Activated naive CD4-positive, alpha-beta T cell treated with anti-CD3 and anti-CD28 coated beads for 36 hours (primary cell): ENCODE measurements at places on chromosomes 7 and 10. TPM values are rescaled to one million over a fixed set of nuclear protein-coding genes. Genes with fewer than 3 reads are reported as not detected.

DNA sequence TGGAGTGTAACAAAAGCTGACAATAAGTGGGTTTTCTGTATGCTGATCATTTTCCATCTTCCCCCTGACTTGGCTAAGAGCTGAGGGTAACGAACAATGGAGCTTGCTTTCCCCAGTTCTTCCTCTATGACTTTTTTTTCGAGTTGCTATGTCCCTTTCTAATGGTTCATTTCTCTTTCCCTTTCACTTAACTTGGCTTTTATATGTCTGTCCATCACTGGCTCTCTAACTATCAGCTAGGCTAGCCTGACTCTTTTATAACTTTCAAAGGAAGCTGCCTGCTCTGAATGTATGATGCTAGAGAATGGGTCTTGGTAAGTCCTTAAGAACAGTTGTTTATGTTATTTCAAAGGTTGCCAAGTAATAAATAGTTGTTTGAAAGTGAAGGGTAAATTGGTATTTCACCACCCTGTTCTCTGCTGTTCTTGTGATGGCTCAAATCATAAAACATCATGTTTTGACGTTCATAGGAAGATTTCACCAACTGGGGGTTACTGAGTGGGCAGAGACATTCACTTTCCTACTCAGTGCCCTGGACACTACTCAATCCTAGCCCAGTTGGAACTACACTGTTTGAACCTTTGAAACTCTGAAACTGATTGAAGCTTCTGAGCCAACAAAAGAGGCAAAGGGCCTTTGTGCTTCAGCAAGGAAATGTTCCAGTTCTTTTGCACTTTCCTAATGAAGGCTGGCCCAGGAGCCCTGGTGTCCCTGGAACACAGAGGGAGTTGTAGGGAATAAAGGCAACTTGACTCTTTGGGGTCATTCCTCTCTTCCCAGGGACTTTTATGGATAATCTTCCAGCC, 85.4 kb upstream of the PHYHIPL start:
- H3K4me3 ChIP-seq = no peak overlapping the region
- H3K27me3 ChIP-seq = no peaks in the 10 kb centered on the region
- no peak overlapping the region for H3K27ac ChIP-seq
- H3K4me1 ChIP-seq = no peaks in the 10 kb centered on the region

- no peaks in the 10 kb centered on the region for H3K36me3 ChIP-seq
- DNase-seq = no peak
- H3K4me1 ChIP-seq = no peaks in the 10 kb centered on the region
Observed at GRCh38 chr7:83455612-83456011, 193.3 kb downstream of the SEMA3E start.

DNA sequence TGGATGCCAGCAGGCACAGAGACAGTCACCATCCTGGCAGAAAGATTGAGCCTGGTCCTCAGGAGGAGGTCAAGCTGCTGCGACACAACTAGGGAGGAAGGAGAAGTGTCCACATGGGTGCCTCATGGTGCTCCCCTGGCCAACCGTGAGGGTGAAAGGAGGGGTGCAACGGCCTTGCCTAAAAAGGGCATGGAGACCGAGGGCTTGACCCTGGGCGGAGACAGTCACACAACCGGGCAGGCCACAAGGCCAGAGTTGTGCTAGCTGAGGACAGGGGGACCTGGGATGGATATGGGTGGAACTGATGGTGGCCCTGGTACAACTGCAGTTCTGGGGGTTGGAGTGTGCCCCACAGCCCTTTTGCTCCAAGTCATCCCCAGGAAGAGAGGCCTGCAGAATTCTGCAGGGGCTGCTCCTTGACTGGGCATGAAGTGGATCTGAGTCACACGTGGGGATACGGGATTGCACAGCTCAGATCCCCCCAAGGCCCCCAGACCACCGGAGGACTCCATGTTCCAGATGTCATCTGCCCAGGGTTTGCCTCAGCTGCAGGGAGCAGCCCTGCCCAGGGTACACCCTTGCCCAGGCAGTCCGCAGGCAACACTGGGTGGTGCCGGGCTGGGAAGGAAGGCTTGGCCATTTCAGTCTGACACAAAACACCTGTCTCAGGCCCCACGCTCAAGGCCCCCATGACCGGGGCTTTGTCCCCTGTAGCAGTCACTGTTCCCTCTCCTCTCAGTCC, 602.3 kb upstream of the MGMT start:
- H3K4me3 ChIP-seq = no peak overlapping the region
- DNase-seq = no peak
- H3K27ac ChIP-seq = no peak overlapping the region
- H3K27me3 ChIP-seq = peaks cover 2% of the 10 kb centered on the region
- H3K4me1 ChIP-seq = no peaks in the 10 kb centered on the region

GRCh38 chr10:69952069-69952800, 100.4 kb upstream of the MACROH2A2 start:
- H3K36me3 ChIP-seq = no peaks in the 10 kb centered on the region
- no peak for DNase-seq
- no peaks in the 10 kb centered on the region for H3K4me1 ChIP-seq

- H3K36me3 ChIP-seq = no peaks in the 10 kb centered on the region
- H3K27me3 ChIP-seq = peaks cover 19% of the 10 kb centered on the region
- no peak overlapping the region for H3K4me3 ChIP-seq
- no peak overlapping the region for H3K27ac ChIP-seq
Observed at GRCh38 chr10:33519130-33519860, 184.8 kb upstream of the NRP1 start.

MAT1A gene
- total RNA-seq = not detected

DNA sequence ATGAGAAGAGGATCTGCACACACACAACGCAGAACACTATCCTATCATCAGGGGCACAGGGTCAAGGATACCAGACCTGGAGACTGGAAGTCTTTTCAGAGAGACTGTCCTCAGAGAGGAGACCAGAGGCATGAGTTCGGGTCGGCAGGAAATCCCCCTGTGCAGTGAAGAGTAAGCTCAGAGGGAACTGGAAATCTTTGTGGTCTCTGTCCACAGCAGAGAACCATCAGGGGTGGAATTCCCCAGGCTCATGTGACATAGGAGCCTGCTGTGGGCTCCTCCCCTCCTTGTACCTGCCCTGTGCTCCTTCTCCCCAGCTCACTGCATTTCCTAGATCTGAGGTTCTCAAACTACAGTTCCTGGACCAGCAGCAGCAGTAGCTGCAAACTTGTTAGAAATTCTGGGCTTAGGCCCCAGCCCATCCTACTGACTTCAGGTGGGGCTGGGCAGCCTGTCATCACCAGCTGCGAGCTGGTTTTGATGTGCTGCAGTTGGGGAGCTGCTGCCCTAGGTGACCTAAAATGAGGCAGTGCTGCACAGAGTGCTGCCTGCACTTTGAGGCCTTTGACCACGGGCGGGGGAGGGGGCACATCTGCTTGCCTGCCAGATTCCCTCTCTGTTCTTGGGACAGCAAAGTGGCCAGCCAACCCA, 2.4 kb downstream of the ZMIZ2 start:
- peak overlapping the region; percentile 85 for H3K27ac ChIP-seq
- peak; percentile 79 for DNase-seq
- H3K4me1 ChIP-seq = peaks cover 45% of the 10 kb centered on the region
- peak overlapping the region; percentile 82 for H3K4me3 ChIP-seq
- H3K27me3 ChIP-seq = no peaks in the 10 kb centered on the region
- peaks cover 9% of the 10 kb centered on the region for H3K36me3 ChIP-seq

GRCh38 chr7:50553973-50554372, 11.2 kb downstream of the DDC start:
- H3K4me1 ChIP-seq = no peaks in the 10 kb centered on the region
- no peak overlapping the region for H3K27ac ChIP-seq
- DNase-seq = no peak

TRIM50 gene
- total RNA-seq = not detected

DNA sequence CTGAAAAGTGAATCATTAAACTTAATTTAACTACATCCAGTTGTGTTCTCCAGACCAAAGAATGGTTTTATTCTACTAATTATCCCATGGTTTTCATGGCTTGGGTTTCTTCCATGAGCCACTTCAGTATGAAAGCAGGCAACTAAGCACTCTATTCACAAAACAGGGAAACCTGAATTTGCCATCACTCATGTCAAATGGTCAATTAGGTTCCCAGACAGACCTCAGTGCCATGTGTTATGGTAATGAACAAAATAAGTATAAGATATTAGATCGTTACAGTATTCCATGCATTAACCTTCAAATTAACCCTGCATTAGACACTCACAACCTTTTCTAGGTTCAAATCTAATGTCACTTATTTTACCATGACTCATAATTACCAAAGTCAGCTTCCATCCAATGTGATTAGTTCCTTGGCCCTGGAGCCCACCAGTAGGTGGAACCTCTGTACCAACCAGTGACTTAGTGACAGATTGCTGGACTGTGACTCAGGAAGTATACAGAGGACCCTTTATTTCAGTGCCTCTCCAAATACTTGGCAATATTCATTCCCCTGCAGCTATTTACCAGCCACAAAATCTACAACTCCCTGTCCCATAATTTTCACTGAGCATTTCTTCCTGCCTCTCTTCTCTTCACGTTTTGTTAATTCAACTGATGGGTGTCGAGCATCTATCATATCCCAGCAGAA, 1270.2 kb upstream of the SORCS1 start:
- no peak overlapping the region for H3K27ac ChIP-seq
- DNase-seq = no peak
- H3K4me1 ChIP-seq = no peaks in the 10 kb centered on the region
- H3K4me3 ChIP-seq = no peak overlapping the region
- H3K27me3 ChIP-seq = no peaks in the 10 kb centered on the region
- no peaks in the 10 kb centered on the region for H3K36me3 ChIP-seq

DNA sequence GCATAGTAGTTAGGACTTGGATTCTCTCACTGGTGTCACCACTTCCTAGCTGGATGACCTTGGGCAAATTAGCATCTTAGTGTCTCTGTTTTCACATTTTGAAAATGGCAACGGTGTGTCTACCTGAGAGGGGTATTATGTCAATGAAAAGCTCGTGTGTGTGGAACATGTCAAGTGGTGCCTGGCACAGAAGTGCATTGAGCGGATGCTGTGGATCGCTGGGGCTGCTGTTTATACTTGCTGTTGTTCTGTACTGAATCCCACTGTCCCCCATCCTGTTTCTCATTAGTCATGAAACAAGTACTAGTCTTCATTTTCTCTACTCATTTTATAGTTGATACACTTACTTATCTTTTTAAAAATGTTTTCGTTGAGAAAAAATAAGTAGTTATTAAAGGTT, 26.1 kb downstream of the RBM33 start:
- H3K36me3 ChIP-seq = peaks cover 13% of the 10 kb centered on the region
- no peak overlapping the region for H3K27ac ChIP-seq
- peaks cover 45% of the 10 kb centered on the region for H3K4me1 ChIP-seq
- H3K27me3 ChIP-seq = no peaks in the 10 kb centered on the region
- no peak overlapping the region for H3K4me3 ChIP-seq

GRCh38 chr7:147235645-147236382, 1119.2 kb downstream of the CNTNAP2 start:
- H3K4me1 ChIP-seq = no peaks in the 10 kb centered on the region
- no peak for DNase-seq
- no peak overlapping the region for H3K27ac ChIP-seq
- no peaks in the 10 kb centered on the region for H3K36me3 ChIP-seq

- H3K36me3 ChIP-seq = no peaks in the 10 kb centered on the region
- H3K27me3 ChIP-seq = no peaks in the 10 kb centered on the region
- no peak overlapping the region for H3K4me3 ChIP-seq
- H3K4me1 ChIP-seq = peaks cover 5% of the 10 kb centered on the region
- H3K27ac ChIP-seq = no peak overlapping the region
Observed at GRCh38 chr7:17227766-17228490, 70.5 kb upstream of the AHR start.

DTX2 gene
- total RNA-seq = 17.9 TPM

DNA sequence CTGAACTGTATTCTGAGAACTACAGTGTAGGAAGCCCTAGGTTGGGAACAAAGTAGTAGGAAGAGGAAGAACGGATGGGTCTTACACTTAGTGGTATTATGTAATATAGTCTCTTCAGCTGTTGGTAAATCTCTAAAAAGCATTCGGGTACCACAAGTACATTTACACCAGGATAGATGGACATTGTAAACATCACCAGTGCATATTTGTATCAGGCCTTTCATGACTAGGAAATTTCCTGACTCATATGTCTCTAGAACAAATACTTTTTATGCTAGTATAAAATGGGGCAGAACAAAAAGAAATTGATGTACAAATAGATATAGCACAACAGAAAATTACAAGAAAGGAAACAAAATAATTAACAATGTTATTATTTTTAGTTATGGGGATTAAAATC, 21.5 kb upstream of the OR6B1 start:
- no peak for DNase-seq
- H3K36me3 ChIP-seq = no peaks in the 10 kb centered on the region
- H3K4me3 ChIP-seq = no peak overlapping the region

HOXA4 gene
- total RNA-seq = not detected

SPDYE1 gene
- not detected for total RNA-seq

GRCh38 chr10:80253266-80253962, 36.0 kb downstream of the MAT1A start:
- H3K4me1 ChIP-seq = no peaks in the 10 kb centered on the region
- no peak overlapping the region for H3K27ac ChIP-seq
- peaks cover 11% of the 10 kb centered on the region for H3K27me3 ChIP-seq
- DNase-seq = no peak
- no peak overlapping the region for H3K4me3 ChIP-seq

CLRN3 gene
- total RNA-seq = not detected

GRCh38 chr10:125085258-125086054, 74.9 kb downstream of the CTBP2 start:
- H3K27me3 ChIP-seq = no peaks in the 10 kb centered on the region
- H3K27ac ChIP-seq = no peak overlapping the region
- DNase-seq = no peak
- no peaks in the 10 kb centered on the region for H3K36me3 ChIP-seq
- H3K4me1 ChIP-seq = no peaks in the 10 kb centered on the region

PRXL2A gene
- 17.6 TPM for total RNA-seq

GRCh38 chr10:110710621-110711020, 66.5 kb downstream of the RBM20 start:
- H3K4me1 ChIP-seq = no peaks in the 10 kb centered on the region
- DNase-seq = no peak
- no peak overlapping the region for H3K27ac ChIP-seq

LIPJ gene
- total RNA-seq = not detected

- H3K36me3 ChIP-seq = no peaks in the 10 kb centered on the region
- no peak overlapping the region for H3K27ac ChIP-seq
- no peak overlapping the region for H3K4me3 ChIP-seq
Observed at GRCh38 chr7:95213148-95213547, 111.2 kb downstream of the PON1 start.

GRCh38 chr10:18793951-18794350, 134.7 kb downstream of the ARL5B start:
- DNase-seq = no peak
- no peak overlapping the region for H3K4me3 ChIP-seq
- no peaks in the 10 kb centered on the region for H3K36me3 ChIP-seq
- H3K27ac ChIP-seq = no peak overlapping the region
- no peaks in the 10 kb centered on the region for H3K4me1 ChIP-seq
- H3K27me3 ChIP-seq = peaks cover 5% of the 10 kb centered on the region

GRCh38 chr7:51224811-51225595, 91.6 kb downstream of the COBL start:
- H3K4me3 ChIP-seq = no peak overlapping the region
- peaks cover 1% of the 10 kb centered on the region for H3K27me3 ChIP-seq
- no peaks in the 10 kb centered on the region for H3K4me1 ChIP-seq
- no peak overlapping the region for H3K27ac ChIP-seq
- no peaks in the 10 kb centered on the region for H3K36me3 ChIP-seq

GRCh38 chr7:35263396-35263795, 9.5 kb upstream of the TBX20 start:
- H3K27ac ChIP-seq = no peak overlapping the region
- peaks cover 61% of the 10 kb centered on the region for H3K27me3 ChIP-seq
- peaks cover 5% of the 10 kb centered on the region for H3K4me1 ChIP-seq
- no peak overlapping the region for H3K4me3 ChIP-seq
- DNase-seq = no peak
- no peaks in the 10 kb centered on the region for H3K36me3 ChIP-seq
